HS-5 (cell line): ENCODE measurements at places on chromosomes 5 and 9.
A peak's percentile ranks its signal among the peaks of the same experiment; 100 is the strongest.

GRCh38 chr5:112221128-112221527, 197.9 kb downstream of the EPB41L4A start:
- no peak for DNase-seq

DNA sequence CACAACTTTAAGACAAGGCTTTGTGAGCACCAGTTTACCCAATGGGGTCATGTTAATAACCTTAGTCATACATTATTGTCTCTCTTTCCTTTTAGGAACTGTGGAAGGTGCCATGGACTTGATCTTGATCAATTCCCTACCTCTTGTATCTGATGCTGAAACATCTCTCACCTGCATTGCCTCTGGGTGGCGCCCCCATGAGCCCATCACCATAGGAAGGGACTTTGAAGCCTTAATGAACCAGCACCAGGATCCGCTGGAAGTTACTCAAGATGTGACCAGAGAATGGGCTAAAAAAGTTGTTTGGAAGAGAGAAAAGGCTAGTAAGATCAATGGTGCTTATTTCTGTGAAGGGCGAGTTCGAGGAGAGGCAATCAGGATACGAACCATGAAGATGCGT, 48.7 kb downstream of the TEK start:
- DNase-seq, result no peak

GRCh38 chr5:174533751-174534241, 190.6 kb upstream of the MSX2 start:
- no peak for DNase-seq

DNA sequence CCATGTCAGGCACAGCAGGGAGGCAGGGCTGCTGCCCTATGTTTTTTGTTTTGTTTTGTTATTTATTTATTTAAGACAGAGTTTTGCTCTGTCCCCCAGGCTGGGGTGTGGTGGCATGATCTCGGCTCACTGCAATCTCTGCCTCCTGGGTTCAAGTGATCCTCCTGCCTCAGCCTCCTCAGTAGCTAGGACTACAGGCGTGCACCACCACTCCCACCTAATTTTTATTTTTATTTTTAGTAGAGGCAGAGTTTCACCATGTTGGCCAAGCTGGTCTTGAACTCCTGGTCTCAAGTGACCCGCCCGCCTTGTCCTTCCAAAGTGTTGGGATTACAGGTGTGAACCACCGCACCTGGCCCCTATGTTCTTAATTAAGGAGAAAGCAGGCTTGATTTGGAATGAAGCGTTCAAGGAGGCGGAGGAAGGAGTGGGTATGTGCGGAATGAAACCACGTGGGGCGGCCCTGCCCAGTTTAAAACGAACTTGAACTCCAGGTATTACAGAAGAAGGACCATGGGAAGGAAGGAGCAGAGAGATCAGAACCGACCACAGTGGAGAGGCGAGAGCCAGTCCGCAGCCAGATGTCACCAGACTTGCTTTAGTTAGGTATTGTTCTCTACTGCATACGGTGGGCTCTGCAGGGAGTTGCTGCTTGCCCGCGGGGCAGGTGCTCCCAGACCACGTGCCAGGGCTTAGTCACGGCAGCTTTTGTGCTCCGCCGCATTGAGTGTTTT, 34.9 kb upstream of the EPB41L4B start:
- no peak for DNase-seq

DNA sequence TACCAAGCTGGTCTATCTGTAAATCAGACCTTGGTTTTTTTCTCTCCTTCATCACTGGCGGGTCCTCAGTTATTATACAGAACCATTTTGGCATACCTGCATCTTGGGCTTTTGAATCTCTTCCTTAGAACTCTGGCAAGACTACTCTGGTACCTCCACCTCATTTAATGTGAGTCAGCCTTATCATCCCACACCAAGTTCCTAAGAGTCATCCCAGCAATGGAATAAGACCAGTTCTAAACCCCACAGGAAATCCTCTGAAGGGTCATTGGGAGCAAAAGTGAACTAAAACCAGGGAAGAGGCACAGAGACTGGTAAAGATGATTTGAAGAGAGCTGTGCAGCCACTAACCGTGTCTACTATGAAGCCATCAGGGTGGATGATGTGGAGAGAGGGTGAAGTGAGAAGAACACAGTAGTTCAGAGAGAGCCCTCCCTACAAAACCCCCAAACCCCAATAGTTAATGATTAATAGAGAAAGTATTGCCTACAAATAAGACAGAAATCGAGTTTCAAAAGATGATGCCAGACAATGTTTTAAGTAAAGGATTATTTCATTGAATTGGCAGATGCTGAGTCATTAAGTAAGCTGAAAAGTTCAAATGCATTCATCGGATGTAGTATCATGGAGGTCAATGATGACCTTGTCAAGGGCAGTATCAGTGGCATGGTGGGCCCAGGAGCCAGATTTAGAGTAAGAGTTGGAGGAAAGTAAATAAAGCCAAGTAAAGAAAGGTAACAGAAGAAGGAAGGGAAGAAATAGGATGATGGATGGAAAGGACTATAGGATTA, 85.4 kb downstream of the PCSK1 start:
- no peak for DNase-seq

DNA sequence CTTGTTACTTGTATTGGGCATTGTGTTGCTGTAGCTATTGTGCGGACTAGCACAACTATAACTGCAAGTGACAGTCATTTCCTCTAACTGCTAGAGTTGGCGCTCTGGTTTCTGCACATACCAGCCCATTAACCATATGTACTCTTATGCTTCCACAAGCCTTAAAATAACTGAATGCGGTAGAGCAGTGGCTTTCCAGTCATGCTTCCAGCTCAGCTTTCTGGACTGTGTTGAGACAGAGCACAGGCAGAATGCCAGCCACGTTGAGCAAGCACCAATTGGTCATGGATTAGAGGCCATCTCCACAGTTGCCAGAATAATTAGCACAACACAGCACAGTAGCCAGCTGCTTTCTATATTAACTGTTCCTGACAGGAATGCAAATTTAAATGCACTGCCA, 12.2 kb downstream of the INVS start:
- DNase-seq, result peak; percentile 93
